Hepatocyte (in vitro differentiated cells): ENCODE measurements at places on chromosomes 3 and 15. TPM values are rescaled to one million over a fixed set of nuclear protein-coding genes. Genes with fewer than 3 reads are reported as not detected.

- peak; percentile 21 for DNase-seq
These were observed 25.9 kb upstream of the TNFSF10 start for GRCh38 chr3:172549144-172549543.

- DNase-seq = peak; percentile 9
These were observed 321.5 kb upstream of the CTNNB1 start for GRCh38 chr3:40877631-40878463.

DNA sequence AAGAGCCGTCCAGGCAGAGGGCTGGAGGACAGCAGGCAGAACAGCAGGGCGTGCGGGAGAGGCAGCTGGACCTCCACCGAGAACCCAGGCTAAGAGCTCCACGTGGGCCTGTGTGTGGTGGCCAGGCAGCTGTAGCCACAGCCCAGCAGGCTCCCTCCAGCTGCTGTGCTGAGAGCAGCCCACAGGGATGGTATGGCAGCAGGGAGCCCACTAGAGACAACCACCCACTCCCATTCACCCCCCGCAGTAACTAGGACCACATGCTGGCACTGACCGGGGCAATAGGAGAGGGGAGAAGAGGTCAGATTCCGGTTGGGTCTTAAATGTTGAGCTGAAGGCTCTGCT is 25.6 kb upstream of the MUSTN1 start:
- no peak for DNase-seq

DNA sequence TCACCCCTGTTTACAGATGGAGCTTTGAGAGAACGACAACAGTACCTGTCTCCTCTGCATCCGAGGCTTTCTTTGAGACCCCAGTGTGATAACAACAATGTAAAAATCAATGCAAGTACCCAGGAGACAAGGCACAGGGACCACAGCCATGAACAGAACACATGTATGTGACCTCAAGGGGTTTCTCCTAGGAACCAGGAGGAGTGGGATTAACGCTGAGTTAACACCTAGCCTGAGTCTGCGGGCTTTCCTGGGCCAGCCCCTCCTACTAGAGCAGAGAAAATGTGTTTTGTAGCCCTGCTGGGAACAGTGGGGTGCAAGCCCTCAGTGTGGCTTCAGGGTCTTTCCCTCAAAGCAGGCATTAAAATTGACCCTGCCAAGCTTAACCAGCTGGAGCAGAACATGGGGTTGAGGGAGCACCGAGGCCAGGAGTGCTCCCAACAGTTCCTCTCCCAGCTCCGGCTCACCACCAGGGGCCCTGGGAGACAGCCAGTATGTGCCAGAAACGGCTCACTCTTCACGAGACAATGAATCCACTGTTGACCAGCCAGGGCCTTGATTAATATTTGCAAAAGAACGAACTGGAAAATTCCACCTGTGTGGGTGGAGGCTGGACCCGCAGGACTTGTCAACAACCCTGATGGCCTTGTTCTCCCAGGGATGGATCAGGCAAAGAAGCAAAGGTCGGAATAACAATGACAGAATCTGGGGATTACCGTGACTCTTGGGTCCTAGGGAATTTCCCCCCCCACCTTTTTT is 3.6 kb downstream of the CHDH start:
- DNase-seq = peak; percentile 89

DNA sequence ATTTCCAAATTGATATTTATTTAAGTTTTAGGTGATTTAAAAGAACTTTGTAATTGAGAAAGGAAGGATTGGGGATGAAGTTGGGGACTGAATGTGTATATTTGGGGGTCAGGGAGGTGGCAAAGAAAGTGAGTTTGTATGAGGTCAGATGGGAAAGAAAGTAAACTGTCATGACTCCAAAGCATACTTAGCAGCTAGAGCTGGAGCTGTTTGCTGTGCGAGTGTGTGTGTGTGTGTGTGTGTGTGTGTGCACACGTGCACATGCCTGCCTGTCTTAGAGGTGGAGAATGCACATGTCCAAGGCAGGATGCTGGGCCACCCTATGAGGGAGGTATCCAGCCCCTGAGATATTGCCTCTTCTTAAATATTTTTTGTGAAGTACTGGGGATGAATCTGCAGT is 21.0 kb downstream of the BOC start:
- DNase-seq = no peak

The SEMA3B gene
- total RNA-seq = 60.2 and 67.7 TPM in 2 replicates

DNA sequence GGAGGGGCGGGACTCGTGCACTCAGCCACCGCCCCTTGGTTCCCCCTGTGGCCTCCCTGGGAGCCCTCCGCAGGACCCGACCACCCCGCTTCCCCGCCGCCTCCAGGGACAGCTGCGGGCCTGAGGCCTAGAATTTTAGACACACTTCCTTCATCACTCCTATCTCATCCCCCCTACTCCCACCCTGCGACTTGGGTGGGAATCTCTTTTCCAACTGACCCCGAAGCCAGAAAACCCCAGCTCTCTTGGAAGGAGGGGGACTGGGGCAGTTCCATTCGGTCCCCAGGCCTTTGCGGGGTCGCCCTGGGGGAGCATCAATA is 289 bp upstream of the TFDP2 start:
- DNase-seq = no peak

The EXOSC7 gene
- total RNA-seq = 46.7 and 53.3 TPM in 2 replicates

The LIPH gene
- total RNA-seq = 10.7 and 442 TPM in 2 replicates

- no peak for DNase-seq
These were observed 56.7 kb downstream of the NBEAL2 start for GRCh38 chr3:47036145-47036544.

The ROBO2 gene
- 13.0 and 14.3 TPM in 2 replicates for total RNA-seq

The CAND2 gene
- total RNA-seq = 3.3 and 5.0 TPM in 2 replicates

The CX3CR1 gene
- 0.28 and 0.70 TPM in 2 replicates for total RNA-seq

The SPINK8 gene
- total RNA-seq = not detected in 2 replicates

The CFAP91 gene
- total RNA-seq = 1.4 and 2.3 TPM in 2 replicates

DNA sequence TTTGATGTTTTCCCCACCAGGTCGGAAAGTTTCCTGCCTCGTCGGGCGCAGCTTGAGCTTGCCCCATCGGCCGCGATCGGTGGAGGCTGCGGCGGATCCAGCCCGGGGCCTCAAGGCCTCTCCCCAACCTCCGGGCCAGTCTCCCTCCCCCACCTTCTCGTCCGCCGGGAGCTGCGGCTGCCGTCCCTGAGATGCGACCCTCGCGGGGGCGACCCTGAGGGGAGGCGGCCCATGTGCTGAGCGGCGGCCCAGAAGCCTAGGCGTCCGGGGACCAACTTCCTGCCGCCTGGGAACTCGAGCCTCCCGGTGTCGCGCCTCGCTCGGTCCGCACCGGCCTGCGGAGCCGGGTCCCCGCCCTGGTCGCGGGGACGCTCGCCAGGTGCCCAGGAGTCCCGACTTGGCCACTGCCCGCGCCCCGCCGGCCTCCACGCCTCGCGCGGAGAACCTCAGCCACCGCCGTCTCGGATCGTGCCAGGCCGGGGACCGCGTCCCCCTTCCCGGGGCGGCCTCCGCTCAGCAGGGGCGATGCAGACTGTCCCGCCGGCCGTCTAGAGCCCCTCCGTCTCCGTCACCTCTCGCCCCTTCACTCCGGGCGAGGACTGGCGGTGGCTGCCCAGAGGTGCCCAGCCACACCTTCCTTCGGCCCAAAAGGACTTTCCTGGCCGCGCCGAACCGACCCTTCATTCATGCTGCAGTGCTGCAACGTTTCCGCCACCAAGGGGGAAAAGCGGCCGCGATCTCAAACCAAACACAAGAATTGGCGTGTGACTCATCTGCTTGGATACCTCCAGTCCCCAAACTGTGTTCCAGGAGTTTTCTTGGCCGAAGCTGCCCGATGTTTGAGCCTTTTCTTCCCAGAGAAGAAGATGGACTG is 656 bp downstream of the SLMAP start:
- peak; percentile 63 for DNase-seq

The MEX3B gene
- 6.9 and 10.0 TPM in 2 replicates for total RNA-seq

GRCh38 chr15:47813748-47814384 is 96.6 kb downstream of the SEMA6D start:
- no peak for DNase-seq

GRCh38 chr15:66617137-66618090 is 51.6 kb upstream of the LCTL start:
- DNase-seq = peak; percentile 73

DNA sequence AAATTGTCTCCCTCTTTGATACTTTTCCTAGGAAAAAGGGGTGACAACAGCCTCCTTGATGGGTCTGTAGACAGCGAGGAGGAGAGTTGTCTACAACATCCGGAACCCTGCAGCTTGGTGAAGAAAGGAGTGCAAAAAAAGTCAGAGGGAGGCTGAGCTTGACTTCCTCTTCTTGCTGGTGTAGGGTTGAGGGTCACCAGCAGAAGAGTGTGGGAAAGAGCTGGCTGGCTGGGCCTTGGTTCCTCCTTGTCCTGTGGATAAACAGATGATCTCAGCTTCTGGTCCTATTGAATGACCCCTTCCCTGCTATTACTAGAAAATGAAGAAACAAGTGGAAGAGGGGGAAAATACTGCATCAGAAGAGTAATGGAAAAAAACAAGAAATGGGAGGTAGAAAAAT is 20.4 kb downstream of the SLC7A14 start:
- DNase-seq = no peak

The CEP63 gene
- 16.3 and 237 TPM in 2 replicates for total RNA-seq

DNA sequence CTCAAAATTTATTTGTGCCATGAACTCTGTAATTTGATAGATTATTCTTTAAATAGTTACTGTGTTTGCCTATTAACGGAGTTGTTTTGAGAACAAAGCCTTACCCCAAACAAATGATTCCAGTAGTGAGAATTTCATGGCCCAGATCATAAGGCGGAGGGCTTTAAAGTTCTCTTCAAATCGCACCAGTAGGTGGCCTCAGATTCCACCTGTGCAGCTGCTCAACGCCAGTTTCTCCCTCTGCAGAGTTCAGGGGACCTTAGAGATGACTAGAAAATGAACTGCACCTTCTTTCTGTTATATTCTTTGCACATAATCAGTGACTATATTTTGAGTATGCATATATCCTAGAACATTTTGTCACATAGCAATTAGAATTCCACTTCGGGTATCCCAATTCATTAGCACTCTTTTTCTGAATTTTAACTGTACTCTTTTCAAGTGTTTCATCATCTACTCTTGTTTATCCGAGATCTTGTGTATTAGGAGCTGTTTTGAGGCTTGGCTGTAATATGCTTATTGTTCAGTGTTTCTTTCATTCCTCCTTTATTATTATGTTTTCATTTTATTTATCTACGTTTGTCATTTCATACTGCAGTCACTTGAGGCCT is 232.6 kb upstream of the CHRM5 start:
- peak; percentile 74 for DNase-seq

The TRAT1 gene
- not detected in 2 replicates for total RNA-seq

The BFSP2 gene
- not detected in 2 replicates for total RNA-seq

DNA sequence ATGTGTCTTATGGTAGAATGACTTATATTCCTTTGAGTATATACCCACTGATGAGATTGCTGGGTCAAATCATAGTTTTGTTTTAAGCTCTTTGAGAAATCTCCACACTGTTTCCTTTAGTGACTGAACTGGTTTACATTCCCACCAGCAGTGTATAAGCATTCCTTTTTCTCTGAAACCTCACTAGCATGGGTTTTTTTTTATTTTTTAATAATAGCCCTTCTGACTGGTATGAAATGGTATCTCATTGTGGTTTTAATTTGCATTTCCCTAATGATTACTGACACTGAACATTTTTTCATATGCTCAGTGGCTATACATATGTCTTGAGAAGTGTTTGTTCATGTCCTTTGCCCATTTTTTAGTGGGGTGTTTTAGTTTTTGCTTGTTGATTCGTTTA is 494.3 kb downstream of the SQOR start:
- no peak for DNase-seq

The C3orf85 gene
- 19.3 and 33.4 TPM in 2 replicates for total RNA-seq

The LYZL4 gene
- total RNA-seq = not detected in 2 replicates

GRCh38 chr3:167651826-167652225 is 1.9 kb downstream of the WDR49 start:
- no peak for DNase-seq

The RLBP1 gene
- total RNA-seq = not detected in 2 replicates

- peak; percentile 44 for DNase-seq
These were observed 438.7 kb upstream of the KCNMB2 start for GRCh38 chr3:178097576-178097975.

GRCh38 chr15:80564056-80564455 is 131.1 kb upstream of the ABHD17C start:
- DNase-seq = no peak

The THAP10 gene
- 3.0 TPM in 2 replicates for total RNA-seq

DNA sequence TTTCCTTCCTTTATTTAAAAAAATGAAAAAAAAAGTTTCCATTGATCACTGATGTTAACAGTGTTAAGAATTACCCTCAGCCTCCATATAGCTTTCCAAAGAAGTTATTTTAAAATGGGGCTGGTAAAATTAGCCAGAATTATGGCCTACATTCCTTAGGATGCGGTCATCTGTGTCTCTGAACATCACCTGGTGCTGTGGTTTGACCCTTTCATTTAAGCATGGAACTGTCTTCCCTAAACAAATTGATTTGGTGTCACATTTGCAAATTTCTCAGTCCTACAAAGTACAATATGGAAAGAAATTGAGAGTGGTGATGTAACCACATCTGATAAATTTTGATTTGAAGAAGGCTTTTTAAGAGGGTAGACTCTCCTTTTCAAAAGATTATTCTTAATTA is 40.3 kb upstream of the ZPLD1 start:
- no peak for DNase-seq

The CYP19A1 gene
- 35.4 and 38.1 TPM in 2 replicates for total RNA-seq

The ZNF860 gene
- total RNA-seq = 0.80 and 2.2 TPM in 2 replicates
